ENCODE measurements at places on chromosomes 1 and 21. TPM values are rescaled to one million over a fixed set of nuclear protein-coding genes. Genes with fewer than 3 reads are reported as not detected.

DNA sequence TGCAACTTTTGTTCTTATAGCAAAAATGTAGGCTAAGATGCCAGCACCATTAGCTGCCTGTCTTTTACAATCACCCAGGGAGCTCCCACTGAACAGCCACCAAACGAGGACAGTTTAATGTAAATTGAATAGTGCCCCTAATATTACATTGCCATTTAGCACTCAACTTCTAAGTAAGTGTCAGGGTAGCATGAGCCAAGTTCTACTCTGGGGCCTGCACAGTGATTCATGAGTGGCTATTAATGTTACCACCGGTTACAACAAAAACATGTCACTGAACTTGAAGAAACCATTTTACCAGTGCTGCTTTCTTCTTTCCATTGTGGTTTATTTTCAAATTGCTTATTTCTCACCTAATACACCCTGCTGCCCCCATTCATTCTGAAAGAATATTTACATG lies 295.6 kb upstream of the RRP15 start:
- no peak for DNase-seq

TNFRSF18 gene
- not detected for total RNA-seq

- no peak for DNase-seq
These were observed 41.3 kb downstream of the TCP10L start for GRCh38 chr21:32543975-32544374.

PRR9 gene
- not detected for total RNA-seq

MYOG gene
- total RNA-seq = not detected

GRCh38 chr1:65222340-65222940 lies 74.4 kb downstream of the AK4 start:
- no peak for DNase-seq

- no peak for DNase-seq
These were observed 55.3 kb downstream of the NTPCR start for GRCh38 chr1:233005703-233006102.

GRCh38 chr1:244965185-244966030 lies 101.1 kb upstream of the HNRNPU start:
- no peak for DNase-seq

POU3F1 gene
- 9.4 TPM for total RNA-seq

DNA sequence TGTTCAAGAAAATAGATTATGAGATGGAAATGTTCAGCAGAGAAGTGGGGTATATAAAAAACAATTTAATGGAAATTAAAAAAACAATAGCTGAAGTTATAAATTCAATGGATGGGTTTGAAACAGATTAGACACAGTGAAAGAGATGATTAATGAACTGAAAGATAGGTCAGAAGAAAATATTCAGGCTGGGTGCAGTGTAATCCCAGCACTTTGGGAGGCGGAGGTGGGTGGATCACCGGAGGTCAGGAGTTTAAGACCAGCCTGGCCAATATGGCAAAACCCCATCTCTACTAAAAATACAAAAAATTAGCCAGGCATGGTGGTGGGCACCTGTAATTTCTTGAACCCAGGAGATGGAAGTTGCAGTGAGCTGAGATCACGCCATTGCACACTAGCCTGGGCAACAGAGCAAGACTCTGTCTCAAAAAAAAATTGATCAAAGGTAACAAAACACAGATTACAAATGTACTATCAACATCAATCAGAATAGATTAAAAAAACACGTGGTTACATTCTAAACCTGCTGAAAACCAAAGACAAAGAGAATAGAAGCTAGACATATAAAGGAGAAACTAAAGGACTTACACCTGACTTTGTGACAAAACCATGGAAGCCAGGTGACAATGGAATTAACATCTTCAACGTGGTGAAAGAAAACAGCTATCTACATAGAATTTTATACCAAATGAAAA lies 4.8 kb upstream of the SUMO3 start:
- no peak for DNase-seq

DNA sequence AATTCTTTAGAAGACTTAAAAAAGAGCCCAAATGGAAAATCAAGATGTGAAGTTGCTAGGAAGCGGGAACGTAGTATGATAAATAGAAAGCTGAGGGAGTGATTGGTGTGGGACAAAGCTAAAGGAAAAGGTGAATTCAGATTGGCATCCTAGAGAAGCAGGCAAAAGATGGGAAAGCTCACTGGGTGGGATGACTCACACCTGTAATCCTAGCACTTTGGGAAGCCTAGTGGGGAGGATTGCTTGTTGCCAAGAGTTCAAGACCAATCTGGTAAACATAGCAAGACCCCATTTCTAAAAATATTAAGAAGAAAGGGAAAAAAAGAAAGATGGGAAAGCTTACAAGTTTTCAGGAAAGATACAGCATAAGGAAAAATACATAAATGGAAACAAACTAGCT lies 1.8 kb downstream of the MRPS21 start:
- DNase-seq = no peak

Data from occipital lobe (tissue), 3 donors.